ENCODE measurements at places on chromosomes 4 and X.

DNA sequence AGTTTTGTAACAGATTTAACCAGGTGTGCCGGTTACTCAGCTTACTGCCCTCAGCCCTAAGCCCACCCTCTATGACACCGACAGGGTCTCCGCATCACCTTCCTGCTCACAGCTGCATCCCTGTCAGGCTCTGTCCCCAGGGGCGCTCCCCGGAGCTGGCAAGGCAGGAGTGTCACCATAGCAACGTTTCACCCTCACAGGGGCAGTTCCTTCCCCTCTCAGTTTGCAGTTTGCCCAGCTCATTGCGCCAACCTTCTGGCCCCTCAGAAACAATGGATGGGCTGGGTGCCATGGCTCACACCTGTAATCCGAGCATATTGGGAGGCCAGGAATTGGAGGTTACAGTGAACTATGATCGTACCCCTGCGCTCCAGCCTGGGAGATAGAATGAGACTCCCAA lies 42.6 kb downstream of the RGS12 start:
- DNase-seq: no peak

GRCh38 chrX:30039768-30040167 lies 175.6 kb upstream of the MAGEB2 start:
- no peak for DNase-seq

- DNase-seq: peak; percentile 23
Observed at GRCh38 chrX:114267142-114267541, 316.7 kb upstream of the HTR2C start.

- peak; percentile 59 for DNase-seq
Observed at GRCh38 chr4:153267890-153268289, 63.6 kb downstream of the TRIM2 start.

DNA sequence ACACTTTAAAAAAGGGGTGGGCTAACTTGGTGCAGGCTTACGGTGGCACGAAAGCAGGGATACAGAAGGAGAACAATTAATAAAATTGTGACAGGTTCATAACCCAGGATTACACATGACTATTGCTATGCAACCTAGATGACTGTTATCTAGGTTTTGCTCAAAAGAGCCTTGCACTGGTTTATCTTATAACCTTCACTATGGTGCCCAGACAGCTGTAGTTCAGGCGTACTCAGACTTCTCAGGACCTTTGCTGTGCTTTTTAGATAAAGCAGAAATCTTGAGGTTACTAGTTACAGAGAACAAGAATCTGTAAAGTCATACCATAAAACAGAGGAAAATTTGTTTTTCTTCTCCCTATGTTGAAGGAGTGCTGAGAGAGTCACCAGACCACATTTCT lies 44.4 kb downstream of the UGT2A3 start:
- DNase-seq: no peak

- peak; percentile 83 for DNase-seq
Observed at GRCh38 chrX:136162827-136163570, 15.7 kb downstream of the FHL1 start.

- DNase-seq: no peak
Observed at GRCh38 chr4:72451349-72451748, 117.7 kb downstream of the ADAMTS3 start.

- peak; percentile 52 for DNase-seq
Observed at GRCh38 chrX:9619581-9619980, 146.1 kb downstream of the GPR143 start.

DNA sequence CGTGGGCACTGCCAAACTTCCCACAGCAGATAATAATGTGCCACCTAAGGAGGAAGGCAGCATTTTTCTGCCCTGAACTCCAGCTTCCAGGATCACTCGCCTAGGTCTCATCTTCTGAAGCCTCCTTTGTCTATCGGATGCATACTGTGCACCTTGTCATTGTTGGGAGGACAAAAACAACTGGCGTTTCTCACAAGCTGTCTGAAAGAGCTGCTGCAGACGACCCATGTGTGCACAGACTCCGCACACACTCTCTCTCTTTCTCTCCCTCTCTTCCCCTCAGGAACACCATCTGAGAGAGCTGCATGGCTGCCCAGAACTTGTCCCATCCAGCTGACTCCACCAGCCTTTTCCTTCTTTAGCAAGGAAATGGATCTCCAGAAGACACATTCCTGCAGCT lies 83.0 kb downstream of the MAML3 start:
- no peak for DNase-seq
